Aorta (tissue), 5 donors: ENCODE measurements at places on chromosomes 6 and 20. TPM values are rescaled to one million over a fixed set of nuclear protein-coding genes. Genes with fewer than 3 reads are reported as not detected.

The TMEM170B gene
- total RNA-seq = 6.2 TPM

The IP6K3 gene
- 1.0 TPM for total RNA-seq

The FOXQ1 gene
- not detected for total RNA-seq

The FILIP1 gene
- 53.3 TPM for total RNA-seq

The FAM110A gene
- 7.0 TPM for total RNA-seq
